Adrenal gland (tissue), 19 donors: ENCODE measurements at places on chromosomes 13 and 19. TPM values are rescaled to one million over a fixed set of nuclear protein-coding genes. Genes with fewer than 3 reads are reported as not detected.

Gene OR7D2
- total RNA-seq: not detected

Gene ZNF486
- total RNA-seq: 3.3 TPM

Gene OR7A5
- not detected for total RNA-seq

Gene SLC7A10
- not detected for total RNA-seq

Gene ITGBL1
- total RNA-seq: 7.9 TPM

Gene DACT3
- total RNA-seq: 2.7 TPM

Gene ZNF426
- 10.6 TPM for total RNA-seq

Gene ZNF701
- 4.6 TPM for total RNA-seq

Gene AXL
- 61.4 TPM for total RNA-seq

Gene KIR3DL2
- not detected for total RNA-seq

Gene KIR2DL4
- total RNA-seq: not detected

Gene UBXN6
- total RNA-seq: 273 TPM

Gene NPHS1
- total RNA-seq: not detected

Gene TRPC4
- 0.24 TPM for total RNA-seq

Gene KIR3DL1
- total RNA-seq: not detected

Gene ZNF101
- total RNA-seq: 4.3 TPM

Gene DZIP1
- 13.2 TPM for total RNA-seq

Gene RYR1
- 0.90 TPM for total RNA-seq

Gene PAF1
- 46.8 TPM for total RNA-seq

Gene CYP4F8
- not detected for total RNA-seq

Gene FAAP24
- total RNA-seq: 4.9 TPM

Gene BIVM
- 10.0 TPM for total RNA-seq

Gene C13orf46
- total RNA-seq: not detected

Gene GFY
- total RNA-seq: not detected

Gene SPHK2
- total RNA-seq: 13.0 TPM

Gene ANGPTL4
- total RNA-seq: 141 TPM

Gene SHANK1
- 6.0 TPM for total RNA-seq

Gene VSIG10L
- 3.3 TPM for total RNA-seq

Gene CGB2
- not detected for total RNA-seq

Gene PTPRS
- total RNA-seq: 180 TPM

Gene SIGLEC10
- 70.7 TPM for total RNA-seq

Gene ZNF98
- not detected for total RNA-seq

Gene SIGLEC8
- 18.0 TPM for total RNA-seq

Gene CDC42EP5
- total RNA-seq: 13.4 TPM

Gene ZNF823
- total RNA-seq: 9.1 TPM

Gene ZNF544
- total RNA-seq: 31.1 TPM

Gene LILRB2
- 0.66 TPM for total RNA-seq

Gene FGF9
- total RNA-seq: 1.6 TPM

Gene ISOC2
- total RNA-seq: 78.3 TPM
